ENCODE measurements at places on chromosomes 11 and 22.

- DNase-seq = no peak
These were observed 31.3 kb downstream of the TRAF6 start for GRCh38 chr11:36478700-36479329.

DNA sequence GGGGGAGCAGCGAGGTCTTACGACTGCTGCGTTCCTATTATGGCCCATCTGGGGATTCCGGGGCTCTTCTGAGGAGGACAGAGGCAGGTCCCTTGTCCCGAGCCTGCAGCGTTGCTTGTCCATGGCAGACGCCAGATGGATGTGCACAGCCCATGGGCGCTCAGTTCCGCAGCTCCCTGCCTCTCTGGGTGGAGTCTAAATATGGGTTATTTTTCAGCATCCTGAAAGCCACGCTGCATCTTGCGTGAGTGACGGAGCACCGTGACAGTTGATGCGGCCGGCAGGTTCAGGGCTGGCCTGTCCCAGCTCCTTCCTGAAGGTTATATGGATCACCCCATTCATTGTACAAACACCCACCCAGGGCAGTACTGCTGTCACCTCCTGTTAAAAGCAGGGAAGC lies 1169.4 kb downstream of the BRD1 start:
- no peak for DNase-seq

DNA sequence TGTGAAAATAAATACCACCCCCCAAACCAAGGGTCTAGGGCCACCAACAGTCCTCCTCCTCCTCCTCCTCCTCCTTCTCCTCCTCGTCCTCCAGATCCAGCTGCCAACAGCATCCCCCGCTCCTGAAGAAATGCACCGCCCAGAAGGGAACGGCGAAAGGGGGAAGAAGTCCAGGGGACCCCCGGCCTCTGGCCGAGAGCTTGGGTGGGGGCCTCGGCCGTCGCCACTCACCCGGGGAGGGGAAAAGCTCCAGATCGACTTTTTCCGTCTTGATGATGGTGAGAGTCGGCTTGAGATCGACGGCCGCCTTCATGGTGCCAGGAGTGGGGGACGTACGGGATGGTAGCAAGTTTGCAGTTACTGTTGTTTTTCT lies 65.7 kb downstream of the ETS1 start:
- DNase-seq = no peak

DNA sequence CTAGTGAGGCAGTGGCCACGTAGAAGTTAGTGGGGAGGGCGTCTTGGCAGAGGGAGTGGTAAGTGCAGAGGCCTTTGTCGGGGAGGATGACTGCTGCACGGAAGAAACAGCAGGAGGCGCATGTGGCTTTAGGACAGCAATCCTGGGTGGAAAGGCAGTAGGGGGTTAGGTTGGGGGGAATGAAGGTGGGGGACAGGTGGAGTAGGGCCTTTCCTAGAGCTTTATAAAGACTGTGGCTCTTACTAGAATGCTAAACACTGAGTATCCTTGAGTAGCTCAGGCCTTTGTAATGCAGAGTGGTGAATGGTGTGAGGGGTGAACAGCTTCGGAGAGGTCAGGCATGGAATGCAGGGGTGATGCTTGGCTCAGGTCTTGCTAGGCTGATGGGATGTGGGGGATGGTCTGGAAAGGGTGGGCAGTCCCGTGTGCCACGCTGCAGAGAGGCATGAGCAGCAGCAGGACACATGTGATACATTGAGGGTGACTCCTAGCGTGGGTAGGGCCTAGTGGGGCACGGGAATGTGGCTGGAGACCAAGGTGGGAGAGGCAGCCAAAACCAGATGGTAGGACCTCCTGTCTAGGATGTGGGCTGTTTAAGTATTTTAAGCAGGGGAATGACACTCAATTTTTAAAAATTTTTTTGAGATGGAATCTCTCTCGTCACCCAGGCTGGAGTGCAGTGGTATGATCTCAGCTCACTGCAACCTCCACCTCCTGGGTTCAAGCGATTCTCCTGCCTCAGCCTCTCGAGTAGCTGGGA lies 19.2 kb downstream of the AP2A2 start:
- DNase-seq = no peak

DNA sequence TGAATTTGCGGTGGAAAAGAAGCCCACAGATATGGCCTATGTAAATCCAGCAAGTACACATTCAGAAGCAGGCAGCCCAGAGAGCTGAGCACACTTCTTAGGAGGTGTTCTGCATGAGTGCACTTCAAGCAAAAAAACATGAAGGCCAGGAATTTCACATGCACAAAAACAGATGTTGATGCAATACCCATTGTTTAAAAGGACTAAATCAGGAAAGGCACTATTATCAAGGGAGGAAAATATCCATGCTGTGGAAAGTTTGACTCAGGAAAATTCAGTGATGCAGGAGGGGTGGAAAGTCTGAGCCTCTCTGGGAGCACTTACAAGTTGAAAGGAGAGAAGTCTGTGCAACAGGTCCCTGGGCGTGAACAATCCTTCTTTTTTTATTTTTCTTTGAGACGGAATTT lies 15.8 kb upstream of the CARS1 start:
- no peak for DNase-seq
